Uterine smooth muscle cell (primary cell): ENCODE measurements at places on chromosomes 16 and 17. TPM values are rescaled to one million over a fixed set of nuclear protein-coding genes. Genes with fewer than 3 reads are reported as not detected.

The CORO6 gene
- 4.9 and 12.2 TPM in 2 replicates for total RNA-seq

The RARA gene
- total RNA-seq = 4.8 and 5.2 TPM in 2 replicates

The TBC1D3H gene
- total RNA-seq = not detected in 2 replicates

The TEDC2 gene
- total RNA-seq = 5.6 and 13.6 TPM in 2 replicates

The PYCARD gene
- 57.3 and 76.4 TPM in 2 replicates for total RNA-seq

The SCARF1 gene
- total RNA-seq = 0.25 and 0.44 TPM in 2 replicates
